ENCODE measurements at places on chromosomes 6 and 20.

- DNase-seq = no peak
Measured at GRCh38 chr20:37649676-37650370, 44.0 kb upstream of the CTNNBL1 start.

DNA sequence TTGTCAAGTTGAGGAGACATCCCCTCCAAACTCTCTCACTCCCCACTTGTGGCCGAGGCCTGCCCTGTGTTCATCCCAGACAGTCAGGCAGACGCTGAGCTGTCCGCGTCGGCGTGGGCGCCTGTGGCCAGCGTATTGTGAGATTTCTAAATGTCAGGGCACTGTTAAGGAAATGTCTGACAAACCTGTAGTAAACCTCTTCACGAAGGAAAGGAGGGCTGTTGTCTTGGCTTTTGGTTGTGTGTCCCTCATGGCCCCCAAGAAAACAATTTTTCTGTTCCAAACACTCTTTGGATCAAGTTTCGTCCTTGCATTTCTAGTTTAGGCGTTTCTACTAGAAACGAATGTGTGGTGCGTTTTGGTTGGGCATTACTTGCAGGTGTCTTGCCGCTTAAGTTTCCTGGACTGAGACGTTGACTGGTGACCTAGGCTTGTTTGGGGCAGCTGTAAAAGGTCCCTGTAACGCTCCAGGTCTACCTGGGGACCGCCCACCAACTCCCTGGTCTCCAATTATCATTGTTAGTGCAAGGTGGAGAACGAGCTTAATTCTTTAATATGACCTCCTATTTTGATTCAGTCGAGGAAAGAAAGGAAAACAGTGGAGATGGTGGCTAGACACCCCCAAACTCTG is 8.7 kb upstream of the POU3F2 start:
- DNase-seq = no peak

DNA sequence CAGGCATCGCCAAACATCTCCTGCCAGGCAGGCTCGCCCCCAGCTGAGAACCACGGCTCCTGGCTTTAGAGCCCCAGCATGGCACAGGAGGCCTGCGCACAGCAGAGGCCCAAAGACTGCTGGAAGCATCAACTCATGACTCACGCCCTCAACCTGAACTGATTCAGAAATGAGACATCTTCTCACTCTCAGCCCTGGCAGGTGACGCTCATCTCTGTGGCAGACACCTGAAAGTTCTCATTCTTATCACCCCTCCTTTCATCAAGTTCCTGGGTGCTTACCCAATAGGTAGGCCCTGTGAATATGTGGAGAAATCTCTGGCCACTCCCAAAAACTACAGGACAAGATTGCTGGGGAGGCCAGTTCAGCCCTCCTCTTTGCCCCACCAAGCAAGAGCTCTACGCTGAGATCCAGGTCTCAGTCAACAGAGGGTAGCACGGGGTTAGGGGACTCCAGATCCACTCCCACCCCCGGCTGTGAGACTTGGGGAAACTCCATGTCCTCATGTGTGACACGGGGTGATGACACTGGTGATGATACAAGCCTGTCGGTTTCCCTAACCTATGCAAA is 11.3 kb downstream of the NFATC2 start:
- no peak for DNase-seq

GRCh38 chr20:53141201-53142050 is 169.3 kb downstream of the TSHZ2 start:
- DNase-seq = no peak

DNA sequence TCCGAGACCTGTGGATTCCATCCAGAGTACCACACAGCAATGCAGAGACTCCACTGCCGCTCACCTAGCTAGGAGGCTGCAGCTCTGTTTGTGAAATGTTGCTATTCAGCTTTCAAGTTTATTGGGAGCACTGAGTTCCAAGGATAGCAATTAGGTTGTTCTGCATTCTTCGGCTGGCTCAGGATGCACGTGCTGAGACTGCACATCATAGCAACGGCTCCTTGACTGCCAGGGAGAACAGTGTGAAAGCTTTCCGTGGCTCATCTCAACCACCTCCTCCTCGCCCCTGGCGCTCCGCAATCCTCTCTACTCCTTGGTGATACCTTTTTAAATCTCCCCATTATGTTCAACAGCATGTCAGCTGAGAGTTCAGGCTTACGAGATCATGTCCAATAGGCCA is 116.6 kb downstream of the TSHZ2 start:
- DNase-seq = no peak

DNA sequence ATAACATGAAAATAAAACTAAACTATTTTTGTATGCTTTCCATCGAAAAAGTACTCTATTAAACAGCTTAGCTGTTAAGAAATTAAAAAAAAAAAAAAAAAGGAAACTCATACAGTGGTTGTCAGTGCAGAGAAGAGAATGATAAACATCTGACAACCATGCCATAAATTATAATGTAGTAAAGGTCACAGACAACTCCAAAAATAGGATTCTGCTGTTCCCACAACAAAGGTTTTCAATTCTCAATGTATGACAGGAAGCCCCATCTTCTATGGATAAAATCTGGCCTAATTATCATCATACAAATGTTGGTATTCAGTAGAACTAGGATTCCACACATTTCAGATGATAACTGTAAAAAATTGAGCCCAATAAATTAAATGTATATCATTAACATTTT is 5.0 kb downstream of the PLN start:
- no peak for DNase-seq

- no peak for DNase-seq
Measured at GRCh38 chr6:6678185-6678671, 89.7 kb downstream of the LY86 start.

DNA sequence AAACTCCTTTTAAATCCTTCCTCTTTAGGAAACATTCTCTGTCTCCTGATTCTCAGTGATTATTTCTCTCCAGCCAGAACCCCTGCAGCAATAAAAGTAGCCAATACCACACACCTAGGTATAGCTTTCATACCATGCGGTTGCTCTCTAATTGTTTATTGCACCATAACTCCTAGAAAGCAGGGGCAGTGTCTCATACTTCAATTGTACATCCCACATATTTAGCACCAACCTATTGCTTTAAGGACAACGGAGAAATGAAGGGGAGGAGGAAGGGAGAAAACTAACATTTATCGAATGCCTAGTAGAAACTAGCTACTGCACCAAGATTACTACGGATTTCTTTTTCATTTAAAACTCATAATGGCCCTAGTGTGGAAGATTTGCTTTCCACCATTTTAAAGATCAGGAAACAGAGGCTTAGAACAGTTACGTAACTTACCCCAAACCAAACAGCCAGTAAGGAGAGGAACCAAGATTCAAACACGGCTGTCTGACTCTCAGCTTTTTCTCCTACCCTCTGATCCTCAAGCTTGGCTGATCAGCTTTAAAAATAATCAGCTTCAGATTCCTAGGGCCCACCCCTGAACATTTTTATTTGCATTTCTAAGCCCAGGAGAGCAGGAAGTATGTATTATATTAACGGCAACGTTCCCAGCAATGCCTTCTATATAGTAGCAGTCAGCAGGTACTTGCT is 43.4 kb upstream of the ATXN1 start:
- no peak for DNase-seq

- DNase-seq = no peak
Measured at GRCh38 chr6:39367700-39368099, 45.2 kb upstream of the KCNK16 start.

- no peak for DNase-seq
Measured at GRCh38 chr6:87909849-87910248, 137.8 kb upstream of the SPACA1 start.

GRCh38 chr6:72704979-72705378 is 83.1 kb downstream of the KCNQ5 start:
- no peak for DNase-seq
